OCI-M1 (cell line): ENCODE measurements at places on chromosomes 7 and 10.
A peak's percentile ranks its signal among the peaks of the same experiment; 100 is the strongest.

GRCh38 chr10:128624656-128625530, 498.7 kb upstream of the MKI67 start:
- no peak for DNase-seq

DNA sequence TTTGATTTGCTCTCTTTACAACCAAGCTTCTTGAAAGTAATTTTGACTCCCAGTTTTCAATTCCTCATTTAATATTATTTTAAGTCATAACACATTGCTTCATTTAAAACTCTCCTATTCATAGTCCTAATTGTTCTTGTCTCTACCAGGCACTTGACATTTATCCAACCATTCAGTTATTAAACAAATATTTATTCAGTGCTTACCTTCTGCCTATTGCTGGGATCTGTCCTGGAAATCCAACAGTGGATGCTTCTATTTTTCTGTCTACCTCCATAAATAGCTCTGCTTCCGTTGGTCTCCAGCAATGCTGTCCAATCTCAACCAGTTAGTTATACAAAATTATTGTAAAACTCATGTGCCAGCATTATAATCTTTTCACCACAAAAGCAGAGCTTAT, 615.1 kb downstream of the ZWINT start:
- no peak for DNase-seq

DNA sequence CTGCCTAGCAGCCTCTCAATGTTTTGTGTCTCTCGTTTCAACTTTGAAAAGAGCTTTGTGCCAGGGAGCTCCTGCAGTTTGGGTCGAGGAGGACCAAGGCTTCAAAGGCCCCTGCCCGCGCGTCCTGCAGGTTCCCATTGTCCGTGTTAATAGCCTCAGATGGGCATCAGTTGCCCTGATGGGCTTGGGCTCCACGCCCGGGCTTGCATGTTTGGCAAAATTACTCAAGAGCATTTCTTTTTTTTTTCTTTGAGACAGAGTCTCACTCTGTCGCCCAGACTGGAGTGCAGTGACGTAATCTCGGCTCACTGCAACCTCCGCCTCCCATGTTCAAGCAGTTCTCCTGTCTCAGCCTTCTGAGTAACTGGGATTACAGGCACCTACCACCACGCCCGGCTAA, 636.6 kb downstream of the SDK1 start:
- DNase-seq, result no peak

- no peak for DNase-seq
These were observed 99.9 kb upstream of the CHST15 start for GRCh38 chr10:124193309-124193696.

- DNase-seq, result no peak
These were observed 387.9 kb downstream of the TCERG1L start for GRCh38 chr10:130923596-130923995.

- DNase-seq, result no peak
These were observed 3.2 kb downstream of the SLC4A2 start for GRCh38 chr7:151062399-151063211.

GRCh38 chr7:70805360-70805759, 326.6 kb upstream of the GALNT17 start:
- no peak for DNase-seq

- DNase-seq, result no peak
These were observed 19.2 kb downstream of the OGDHL start for GRCh38 chr10:49742683-49743463.

- DNase-seq, result no peak
These were observed 15.0 kb downstream of the ANKRD1 start for GRCh38 chr10:90905925-90906324.

- DNase-seq, result no peak
These were observed 58.7 kb downstream of the ARHGAP21 start for GRCh38 chr10:24664991-24665390.

DNA sequence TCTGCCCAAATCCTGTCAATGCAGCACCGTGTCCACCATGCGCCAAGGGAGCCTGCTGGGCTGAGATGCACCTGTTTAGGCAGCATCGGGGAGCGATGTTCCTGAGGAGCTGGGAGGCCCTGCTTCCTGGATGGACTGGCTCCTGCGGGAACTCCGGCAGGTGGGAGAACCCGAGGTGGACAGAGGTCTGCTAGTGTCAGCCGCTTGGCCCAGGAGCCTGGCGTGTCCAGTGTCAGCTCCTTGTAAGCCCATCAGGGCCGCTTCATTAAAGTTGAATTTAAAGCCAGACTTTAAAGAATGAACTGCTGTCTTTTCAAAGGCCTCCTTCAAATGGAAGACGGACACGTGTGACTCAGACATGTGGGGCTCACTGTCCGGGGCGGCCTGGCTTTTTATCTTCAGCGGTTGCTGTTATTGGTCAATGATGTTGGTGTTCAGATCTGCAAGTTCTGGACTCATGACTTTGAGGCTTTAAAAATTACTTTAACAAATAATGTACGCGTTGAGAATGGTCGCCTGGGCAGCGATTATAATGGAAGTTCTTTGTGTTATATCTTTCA, 422.5 kb downstream of the DNAJB6 start:
- no peak for DNase-seq

DNA sequence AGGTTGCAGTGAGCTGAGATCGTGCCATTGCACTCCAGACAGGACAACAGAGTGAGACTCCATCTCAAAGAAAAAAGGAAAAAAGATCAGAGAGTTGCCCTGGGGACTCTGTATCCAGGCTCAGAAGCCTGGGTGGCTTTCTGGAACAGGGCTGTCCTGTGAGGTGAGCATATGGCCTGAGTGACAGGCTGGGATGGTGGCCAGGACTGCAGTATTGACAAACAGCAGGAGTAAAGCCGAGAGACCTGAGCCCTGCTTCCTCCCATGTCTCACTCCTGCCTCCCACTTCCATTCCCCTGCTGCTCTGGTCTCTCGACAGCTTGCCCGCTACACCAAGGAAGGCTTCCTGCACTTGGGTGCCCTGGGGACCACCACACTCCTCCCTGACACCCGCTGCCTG, 578.5 kb downstream of the GALNT17 start:
- no peak for DNase-seq

DNA sequence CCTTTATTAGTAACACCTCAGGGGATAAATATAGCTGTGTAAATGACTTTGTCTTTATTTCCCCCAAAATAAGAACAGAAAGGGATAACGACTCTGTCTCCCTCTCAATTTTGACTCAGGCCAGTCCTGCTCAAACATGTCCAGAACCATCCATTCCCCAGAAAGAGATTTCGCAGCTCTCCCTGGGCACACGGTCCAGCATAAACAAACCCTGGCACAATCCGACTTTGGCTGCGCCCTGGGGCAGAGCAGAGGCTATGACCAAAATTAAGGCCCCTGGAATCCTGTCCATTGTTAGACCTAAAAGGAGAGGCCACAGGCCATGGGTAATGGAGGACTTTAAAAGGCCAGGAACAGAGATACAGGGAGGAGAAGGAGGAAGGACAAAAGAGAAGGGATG, 99.1 kb downstream of the PRPF18 start:
- no peak for DNase-seq

GRCh38 chr7:31114593-31115343, 62.7 kb downstream of the ADCYAP1R1 start:
- peak; percentile 32 for DNase-seq
